CD4-positive, alpha-beta T cell treated with Interleukin-6 for 4 hours (primary cell): ENCODE measurements at places on chromosomes 7 and 10.

DNA sequence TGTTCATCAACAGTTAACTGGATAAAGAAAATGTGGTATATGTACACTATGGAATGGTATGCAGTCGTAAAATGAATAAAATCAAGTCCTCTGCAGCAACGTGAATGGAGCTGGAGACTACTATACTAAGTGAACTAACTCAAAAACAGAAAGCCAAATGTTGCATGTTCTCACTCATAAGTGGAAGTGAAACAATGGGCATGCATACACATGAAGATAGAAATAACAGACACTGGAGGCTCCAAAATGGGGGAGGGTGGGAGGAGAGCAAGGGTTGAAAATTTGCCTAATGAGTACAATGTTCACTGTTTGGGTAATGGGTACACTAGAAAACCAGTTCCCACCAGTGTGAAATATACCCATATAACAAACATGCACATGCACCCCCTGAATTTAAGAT is 179.5 kb downstream of the ZWINT start:
- no peak for DNase-seq

GRCh38 chr10:79081353-79082034 is 12.7 kb downstream of the ZMIZ1 start:
- DNase-seq, result no peak

- no peak for DNase-seq
Measured at GRCh38 chr7:15476531-15476918, 85.3 kb downstream of the AGMO start.

DNA sequence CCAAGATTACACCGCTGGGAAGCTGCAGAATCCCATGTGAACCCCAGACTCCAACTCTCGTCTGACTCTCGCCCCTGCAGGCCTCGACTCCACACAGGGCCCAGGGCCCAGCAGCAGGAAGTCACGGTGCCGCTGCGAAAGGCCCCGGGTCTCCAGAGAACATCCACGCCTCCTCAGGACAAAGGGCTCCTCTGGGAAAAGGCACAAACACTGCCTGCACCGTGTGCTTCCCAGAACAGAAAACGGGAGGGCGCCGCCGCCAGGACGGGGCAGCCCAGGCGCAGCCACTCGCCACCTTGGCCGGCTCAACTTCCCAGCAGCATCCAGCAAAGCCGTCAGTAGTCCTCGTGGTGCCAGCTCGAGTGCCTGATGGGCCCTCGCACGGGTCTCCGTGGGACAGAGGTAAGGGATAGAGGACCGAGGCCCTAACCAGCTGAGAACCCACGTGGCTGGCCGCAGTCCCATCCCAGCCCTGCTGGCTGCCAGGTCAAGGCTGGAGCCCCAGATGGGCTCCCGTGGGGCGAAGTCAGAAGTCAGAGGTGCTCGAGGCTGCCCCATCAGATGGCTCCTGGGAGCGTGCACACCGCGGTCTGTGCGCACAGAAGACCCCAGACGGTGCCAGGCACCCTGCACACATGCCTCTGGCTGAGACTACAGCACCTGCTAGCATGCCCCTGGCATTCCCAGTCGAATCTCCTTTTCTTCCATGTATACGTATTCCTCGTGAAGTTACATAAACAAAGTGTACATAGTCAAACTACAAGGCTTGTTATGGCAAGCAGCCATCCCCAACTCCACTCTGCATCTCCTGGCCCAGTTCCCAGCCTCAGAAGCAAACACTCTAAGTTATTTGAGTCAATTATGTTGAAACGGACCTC is 60.2 kb downstream of the MAD1L1 start:
- no peak for DNase-seq

GRCh38 chr10:56596257-56596656 is 235.2 kb upstream of the ZWINT start:
- no peak for DNase-seq

GRCh38 chr10:77441353-77442166 is 196.0 kb downstream of the KCNMA1 start:
- no peak for DNase-seq

DNA sequence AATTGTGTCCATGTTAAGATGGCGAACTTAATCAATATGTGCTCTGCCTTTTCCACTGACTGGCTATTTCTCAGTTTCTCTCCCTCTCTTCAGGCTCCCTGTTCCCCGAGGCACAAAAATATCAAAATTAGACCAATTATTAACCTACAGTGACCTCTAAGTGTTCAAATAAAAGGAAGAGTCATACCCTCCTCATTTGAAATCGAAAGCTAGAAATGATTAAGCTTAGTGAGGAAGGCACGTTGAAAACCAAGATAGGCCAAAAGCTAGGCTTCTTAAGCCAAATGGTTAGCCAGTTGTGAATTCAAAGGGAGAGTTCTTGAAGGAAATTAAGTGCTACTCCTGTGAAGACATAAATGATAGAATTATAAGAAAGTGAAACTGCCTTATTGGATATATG is 81.1 kb upstream of the MBL2 start:
- no peak for DNase-seq

- no peak for DNase-seq
Measured at GRCh38 chr10:93235686-93236085, 162.0 kb downstream of the CYP26A1 start.

DNA sequence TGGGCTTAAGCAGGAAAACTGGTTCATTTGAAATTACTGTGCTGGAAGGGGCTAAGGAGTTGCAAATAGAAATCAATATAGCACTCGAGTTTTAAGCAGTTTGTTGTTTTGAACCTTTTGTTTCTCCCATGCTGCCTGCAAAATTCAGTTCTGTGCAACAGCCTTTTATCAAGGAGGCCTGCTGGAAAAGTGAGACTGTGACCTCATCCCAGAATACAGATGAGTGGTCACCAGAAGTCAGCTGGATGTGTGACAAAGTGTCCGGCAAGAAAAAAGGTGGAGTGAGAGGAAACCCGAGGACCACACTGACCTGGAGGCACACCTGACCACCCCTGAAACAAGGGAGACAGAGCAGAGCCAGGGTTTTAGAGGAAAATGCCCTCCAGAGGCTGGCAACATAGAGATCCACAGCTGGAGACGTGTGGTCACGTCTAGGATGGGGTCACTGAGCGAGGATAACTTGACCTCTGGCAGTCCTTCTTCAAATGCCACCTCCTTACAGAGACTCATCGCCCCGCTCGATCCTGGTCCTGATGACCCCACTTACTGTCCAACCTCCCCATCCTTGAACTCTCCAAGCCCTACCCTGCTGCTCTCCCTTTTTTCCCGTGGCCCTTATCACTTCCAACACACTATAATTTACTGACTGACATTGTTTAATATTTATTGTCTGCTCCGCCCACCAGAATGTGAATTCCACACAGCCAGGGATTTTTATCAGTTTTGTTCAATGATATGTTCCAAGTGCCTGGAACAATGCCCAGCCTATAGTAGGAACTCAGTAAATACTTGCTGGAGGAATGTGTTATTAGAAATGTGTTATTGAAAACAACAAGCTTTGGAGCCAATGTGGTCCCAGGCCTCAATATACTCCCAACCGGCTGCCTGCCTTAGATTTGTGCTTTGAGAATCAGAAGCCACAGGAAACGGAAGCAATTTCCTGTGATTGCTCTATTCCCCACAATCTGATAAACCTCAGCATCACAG is 243.8 kb downstream of the GLI3 start:
- no peak for DNase-seq

- no peak for DNase-seq
Measured at GRCh38 chr7:28364082-28364481, 48.2 kb upstream of the CREB5 start.

- peak; percentile 30 for DNase-seq
Measured at GRCh38 chr10:6202098-6202683, 541 bp upstream of the PFKFB3 start.

DNA sequence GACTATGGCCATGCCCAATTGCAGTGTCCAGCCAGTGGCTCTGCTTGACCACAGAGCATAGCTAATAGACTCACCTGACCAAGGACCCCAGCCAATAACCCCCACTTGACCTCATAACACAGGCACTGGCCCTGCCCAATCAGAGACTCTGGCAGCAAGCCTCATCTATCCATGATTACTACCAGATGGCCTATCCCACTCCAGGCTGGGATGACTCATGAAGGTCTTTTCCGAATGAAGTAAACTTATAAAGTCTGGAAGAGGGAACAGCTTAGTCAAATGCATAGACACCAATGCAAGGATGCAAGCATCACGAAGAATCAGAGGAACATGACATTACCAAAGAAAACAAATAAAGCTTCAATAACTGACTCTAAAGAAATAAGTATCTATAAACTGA is 141.4 kb downstream of the TMEM168 start:
- DNase-seq, result no peak

DNA sequence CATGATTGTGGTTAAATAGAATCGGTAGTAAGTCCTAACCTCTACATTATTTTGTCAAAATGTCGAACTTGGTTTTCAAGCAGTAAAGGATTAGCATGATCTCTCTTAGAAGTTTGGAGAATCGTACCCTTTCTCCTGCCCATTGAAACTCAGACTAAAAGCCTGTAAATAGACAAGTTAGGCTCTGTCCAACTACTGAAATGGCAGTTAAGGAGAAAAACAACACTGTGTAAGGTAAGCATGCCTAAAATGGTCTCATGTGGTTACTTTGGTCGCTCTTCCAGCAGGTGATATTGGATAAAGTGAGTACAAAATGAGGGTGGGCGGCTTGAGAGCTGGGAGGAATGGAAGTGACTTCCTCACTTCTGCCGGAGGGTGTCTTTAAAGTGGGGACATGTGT is 25.0 kb downstream of the SEC61A2 start:
- DNase-seq, result no peak

GRCh38 chr7:19572566-19572965 is 136.3 kb downstream of the POLR1F start:
- DNase-seq, result no peak

DNA sequence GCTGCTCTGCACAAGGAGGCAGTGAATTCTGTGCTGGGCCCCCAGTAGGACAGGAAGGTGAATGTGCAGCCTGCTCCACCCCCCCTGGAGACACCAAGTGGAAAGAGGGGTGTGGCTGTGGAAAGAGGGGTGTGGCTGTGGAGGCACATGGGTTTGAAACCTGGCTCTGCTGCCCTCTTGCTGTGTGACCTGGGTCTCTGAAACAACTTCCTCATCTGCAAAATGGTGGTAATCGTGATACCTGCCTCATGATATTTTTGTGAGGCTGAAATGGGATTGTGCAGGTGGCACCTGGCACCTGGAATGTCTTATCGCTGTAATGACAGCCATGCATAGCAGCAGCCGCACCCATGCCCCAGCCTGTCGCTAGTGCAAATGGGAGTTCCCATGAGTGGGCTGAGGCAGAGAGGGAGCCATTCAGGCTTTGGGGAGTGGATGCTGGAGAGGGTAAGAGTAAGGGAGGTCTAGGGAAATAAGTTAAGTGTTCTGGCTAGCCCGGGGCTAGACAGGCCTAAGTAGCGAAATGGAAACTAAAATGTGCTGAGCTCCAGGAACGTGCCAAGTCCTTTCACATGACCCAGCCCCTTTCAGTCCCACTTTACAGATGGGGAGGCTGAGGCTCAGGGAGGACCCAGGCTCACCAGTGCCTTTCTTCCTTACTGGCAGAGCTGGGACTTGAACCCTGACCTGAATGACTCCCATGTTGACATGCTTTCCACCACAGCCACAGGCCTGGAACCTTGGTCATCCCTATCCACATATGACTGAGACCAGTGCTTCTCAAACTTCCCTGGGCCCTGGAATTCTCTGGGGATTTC is 35.0 kb downstream of the C10orf105 start:
- no peak for DNase-seq

DNA sequence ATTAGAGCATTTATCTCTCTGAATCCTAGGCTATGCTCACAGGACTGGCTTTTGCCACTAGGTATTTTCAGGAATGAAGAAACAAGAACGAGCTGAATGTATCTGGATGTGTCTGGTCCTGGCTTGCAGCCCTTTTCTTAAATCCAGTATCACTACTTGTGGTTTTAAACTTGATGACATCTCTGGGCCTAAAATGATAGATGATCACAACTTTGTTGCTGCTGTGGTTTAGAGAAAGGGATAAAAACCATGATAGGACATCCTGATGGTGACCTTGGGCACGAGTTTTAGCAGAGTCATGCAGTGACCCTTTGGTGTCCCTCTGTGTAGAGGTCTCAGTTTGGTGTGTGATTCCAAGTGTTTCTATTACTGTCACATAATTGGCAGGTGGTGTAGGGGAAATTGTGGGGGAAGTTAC is 31.7 kb upstream of the SEMA3C start:
- DNase-seq, result no peak

GRCh38 chr7:154848464-154848863 is 154.5 kb downstream of the PAXIP1 start:
- no peak for DNase-seq

- DNase-seq, result no peak
Measured at GRCh38 chr7:141074997-141075396, 1.1 kb downstream of the TMEM178B start.

DNA sequence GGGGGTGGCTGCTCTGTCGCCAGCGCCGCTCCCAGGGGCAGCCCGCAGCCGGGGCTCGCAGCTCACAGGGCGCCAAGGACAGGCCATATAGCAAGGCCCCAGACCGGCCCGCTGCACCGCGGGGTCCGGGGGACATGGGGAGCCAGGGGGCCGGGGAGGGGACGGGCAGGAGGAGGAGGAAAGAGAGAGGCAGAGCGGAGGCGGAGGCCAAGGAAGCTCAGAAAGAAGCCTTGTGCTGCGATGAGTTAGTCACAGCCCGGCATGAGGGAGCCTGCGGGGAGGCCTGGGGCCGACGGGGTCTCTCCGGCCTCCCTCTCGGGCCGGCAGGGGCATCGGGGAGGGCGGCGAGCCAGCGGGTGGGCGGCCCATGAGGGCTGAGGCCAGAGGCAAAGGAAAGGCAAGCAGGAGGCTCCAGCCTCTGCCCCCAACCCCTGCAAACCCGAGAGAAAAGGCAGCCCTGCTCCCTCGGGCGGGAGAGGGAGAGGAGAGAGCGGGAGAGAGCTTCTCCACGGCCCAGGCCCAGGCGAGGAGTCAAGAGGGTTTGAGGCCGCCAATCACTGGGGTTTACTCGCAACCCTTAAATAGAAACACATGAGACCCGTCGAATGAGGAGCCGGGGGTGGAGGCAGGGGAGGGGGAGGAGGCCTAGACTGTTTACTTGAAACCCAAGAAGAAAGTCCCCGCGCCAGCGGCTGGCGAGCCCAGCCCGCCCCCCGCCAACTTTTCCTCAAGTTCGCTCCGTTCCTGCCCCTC is 167.9 kb downstream of the NEURL1 start:
- peak; percentile 71 for DNase-seq

- DNase-seq, result no peak
Measured at GRCh38 chr7:157686285-157686894, 349.6 kb downstream of the DNAJB6 start.

- DNase-seq, result no peak
Measured at GRCh38 chr7:81534446-81534845, 235.4 kb downstream of the HGF start.

- no peak for DNase-seq
Measured at GRCh38 chr10:34479520-34480179, 335.4 kb downstream of the PARD3 start.

DNA sequence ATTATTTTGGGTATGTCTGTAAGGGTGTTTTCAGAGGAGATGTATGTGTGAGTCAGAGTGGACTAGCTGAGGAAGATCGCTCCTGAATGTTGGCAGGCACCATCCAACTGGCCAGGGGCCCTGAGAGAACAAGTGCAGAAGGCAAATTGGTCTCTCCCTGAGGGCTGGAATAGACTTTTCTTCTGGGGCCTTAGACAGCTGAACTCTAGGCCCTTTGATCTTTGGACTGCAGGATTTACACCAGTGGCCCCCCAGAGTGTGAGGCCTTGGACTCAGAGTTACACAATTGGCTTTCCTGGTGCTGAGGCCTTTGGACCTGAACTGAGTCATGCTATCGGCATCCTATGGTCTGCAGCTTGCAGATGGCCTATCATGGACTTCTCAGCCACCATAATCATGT is 217.2 kb downstream of the REEP3 start:
- DNase-seq, result no peak

GRCh38 chr7:81399471-81399870 is 370.4 kb downstream of the HGF start:
- DNase-seq, result no peak
